ENCODE measurements at places on chromosomes 7 and 10. TPM values are rescaled to one million over a fixed set of nuclear protein-coding genes. Genes with fewer than 3 reads are reported as not detected.

TUBB8 gene
- not detected for total RNA-seq

STYXL1 gene
- total RNA-seq = 6.1 TPM

DNA sequence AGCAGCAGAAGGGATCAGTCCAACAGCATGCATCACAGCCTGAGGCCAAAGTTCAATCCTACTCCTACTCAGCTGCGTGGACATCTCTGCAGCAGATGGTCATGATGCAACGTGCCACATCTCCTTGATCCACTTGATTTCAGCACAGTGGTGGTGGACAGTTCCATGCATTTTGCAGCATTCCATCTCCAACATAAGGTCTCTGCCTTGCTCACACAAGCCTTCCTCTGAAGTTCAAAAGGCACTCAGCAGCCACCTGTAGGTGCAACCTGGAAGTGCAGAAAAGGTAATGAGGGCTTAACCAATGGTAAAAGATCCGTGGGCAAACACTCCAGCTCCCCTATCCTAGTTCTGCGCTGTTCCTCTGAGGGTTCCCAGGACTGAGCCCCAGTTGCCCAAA is 57.5 kb upstream of the CHCHD3 start:
- no peak for DNase-seq
- no peaks in the 10 kb centered on the region for H3K4me1 ChIP-seq
- no peaks in the 10 kb centered on the region for H3K36me3 ChIP-seq
- H3K27ac ChIP-seq = no peak overlapping the region
- H3K27me3 ChIP-seq = no peaks in the 10 kb centered on the region

- H3K4me1 ChIP-seq = no peaks in the 10 kb centered on the region
- no peak for DNase-seq
These were observed 799.6 kb downstream of the GRM8 start for GRCh38 chr7:126453104-126453503.

GRCh38 chr7:69682518-69682917 is 84.2 kb downstream of the AUTS2 start:
- H3K4me3 ChIP-seq = no peak overlapping the region
- H3K36me3 ChIP-seq = no peaks in the 10 kb centered on the region
- H3K4me1 ChIP-seq = no peaks in the 10 kb centered on the region
- H3K27me3 ChIP-seq = no peaks in the 10 kb centered on the region

GRCh38 chr7:11573128-11573750 is 258.8 kb downstream of the THSD7A start:
- no peaks in the 10 kb centered on the region for H3K36me3 ChIP-seq
- H3K27me3 ChIP-seq = no peaks in the 10 kb centered on the region
- no peak overlapping the region for H3K27ac ChIP-seq
- no peaks in the 10 kb centered on the region for H3K4me1 ChIP-seq
- H3K4me3 ChIP-seq = no peak overlapping the region
- DNase-seq = no peak

- DNase-seq = no peak
- no peak overlapping the region for H3K4me3 ChIP-seq
- H3K4me1 ChIP-seq = no peaks in the 10 kb centered on the region
- no peaks in the 10 kb centered on the region for H3K36me3 ChIP-seq
- H3K27me3 ChIP-seq = no peaks in the 10 kb centered on the region
These were observed 134.0 kb downstream of the CD36 start for GRCh38 chr7:80772347-80772993.

GRCh38 chr10:32234471-32234870 is 112.5 kb downstream of the EPC1 start:
- H3K4me1 ChIP-seq = no peaks in the 10 kb centered on the region
- DNase-seq = no peak
- no peak overlapping the region for H3K4me3 ChIP-seq

DNA sequence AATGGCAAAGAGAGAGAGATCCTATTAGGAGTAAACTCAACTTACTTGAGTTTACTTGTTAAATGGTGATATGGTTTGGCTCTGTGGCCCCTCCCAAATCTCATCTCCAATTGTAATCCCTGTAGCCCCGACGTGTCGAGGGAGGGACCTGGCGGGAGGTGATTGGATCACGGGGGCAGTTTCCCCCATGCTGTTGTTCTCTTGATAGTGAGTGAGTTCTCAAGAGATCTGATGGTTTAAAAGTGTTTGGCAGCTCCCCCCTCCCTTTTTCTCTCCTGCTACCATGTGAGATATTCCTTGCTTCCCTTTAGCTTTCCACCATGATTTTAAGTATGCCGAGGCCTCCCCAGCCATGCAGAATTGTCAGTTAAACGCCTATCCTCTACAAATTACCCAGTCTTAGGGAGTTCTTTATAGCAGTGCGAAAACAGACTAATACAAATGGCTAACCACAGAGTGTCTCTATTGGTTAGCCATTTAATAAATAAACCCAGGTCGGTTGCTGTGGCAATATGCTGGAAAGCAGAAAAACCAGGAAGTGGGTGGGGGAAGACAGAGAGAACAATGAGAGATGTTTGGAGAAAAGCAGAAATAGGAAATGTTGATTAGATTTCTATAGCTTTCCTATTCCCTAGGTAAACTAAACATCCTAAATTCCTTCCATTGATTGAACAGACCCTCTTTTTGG is 3.0 kb upstream of the STMP1 start:
- H3K36me3 ChIP-seq = no peaks in the 10 kb centered on the region
- H3K4me1 ChIP-seq = no peaks in the 10 kb centered on the region
- no peaks in the 10 kb centered on the region for H3K27me3 ChIP-seq

- no peak overlapping the region for H3K27ac ChIP-seq
- H3K36me3 ChIP-seq = no peaks in the 10 kb centered on the region
- no peaks in the 10 kb centered on the region for H3K27me3 ChIP-seq
- H3K4me1 ChIP-seq = no peaks in the 10 kb centered on the region
- no peak for DNase-seq
These were observed 259.4 kb upstream of the CELF2 start for GRCh38 chr10:10758306-10758705.

Data from aorta (tissue), 5 donors.